Cardiac muscle cell (in vitro differentiated cells and primary cell): ENCODE measurements at places on chromosomes 11 and 22. TPM values are rescaled to one million over a fixed set of nuclear protein-coding genes. Genes with fewer than 3 reads are reported as not detected.
A peak's percentile ranks its signal among the peaks of the same experiment; 100 is the strongest.

- no peak for DNase-seq
Observed at GRCh38 chr22:43974028-43974545, 18.8 kb downstream of the SAMM50 start.

GRCh38 chr11:11430431-11430830, 77.4 kb upstream of the CSNK2A3 start:
- no peak for DNase-seq

DNA sequence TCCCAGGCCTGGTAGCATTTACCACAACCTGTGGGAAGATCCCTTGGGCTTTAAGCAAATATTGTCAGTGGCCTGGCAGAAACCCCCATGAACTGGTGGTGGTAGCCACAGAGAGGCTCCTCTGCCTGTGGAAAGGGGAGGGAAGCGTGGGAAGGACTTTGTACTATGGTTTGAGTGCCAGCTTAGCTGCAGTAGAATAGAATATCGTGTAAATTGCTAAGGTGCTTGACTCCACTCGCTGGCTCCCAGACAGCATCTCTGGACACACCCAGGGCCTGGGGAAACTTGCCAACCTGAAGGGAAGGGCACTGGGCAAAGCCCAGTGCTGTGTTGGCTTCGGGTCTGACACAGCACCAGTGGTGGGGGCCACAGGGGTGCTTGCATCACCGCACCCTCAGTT, 52.6 kb downstream of the XRRA1 start:
- no peak for DNase-seq

DNA sequence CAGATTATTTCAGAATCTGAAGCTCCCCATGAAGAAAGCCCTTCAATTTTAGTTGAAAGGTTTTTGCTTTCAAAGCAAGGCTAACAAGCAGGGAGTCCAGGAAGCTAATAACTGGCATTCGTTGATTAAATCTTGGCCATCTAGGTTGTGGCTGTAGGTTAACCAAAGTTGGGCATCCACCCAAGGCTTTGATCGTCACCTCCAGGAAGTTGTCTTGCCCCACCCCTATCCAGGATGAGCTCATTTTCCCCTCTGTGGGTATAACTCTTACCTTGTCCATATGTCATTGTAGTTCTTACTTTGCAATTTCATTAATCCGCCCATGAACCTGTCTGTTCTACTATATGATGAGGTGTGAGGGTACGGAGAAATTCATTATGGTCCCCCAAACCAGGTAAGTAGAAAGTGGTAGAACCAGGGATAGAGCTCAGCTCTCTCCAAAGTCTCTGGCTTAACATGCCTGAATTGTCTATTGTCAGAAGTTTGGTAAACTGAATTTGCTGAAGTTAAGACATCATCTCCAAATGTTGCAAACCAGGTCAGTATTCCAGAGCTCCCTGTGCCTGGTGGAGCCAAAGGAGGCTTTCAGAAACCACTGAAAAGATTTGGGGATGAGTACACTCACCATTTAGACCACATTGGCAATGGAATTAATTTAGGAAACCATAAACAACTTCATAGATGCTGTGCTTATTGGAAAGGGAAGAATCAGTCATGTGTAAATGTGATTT, 97.1 kb downstream of the CD44 start:
- no peak for DNase-seq

ST14 gene
- 0.61 TPM in 1 of 2 replicates, not detected in the other for polyA plus RNA-seq

ARL2 gene
- 230 and 246 TPM in 2 replicates for polyA plus RNA-seq

GRCh38 chr22:48980409-48980808, 847.3 kb downstream of the BRD1 start:
- no peak for DNase-seq

DNA sequence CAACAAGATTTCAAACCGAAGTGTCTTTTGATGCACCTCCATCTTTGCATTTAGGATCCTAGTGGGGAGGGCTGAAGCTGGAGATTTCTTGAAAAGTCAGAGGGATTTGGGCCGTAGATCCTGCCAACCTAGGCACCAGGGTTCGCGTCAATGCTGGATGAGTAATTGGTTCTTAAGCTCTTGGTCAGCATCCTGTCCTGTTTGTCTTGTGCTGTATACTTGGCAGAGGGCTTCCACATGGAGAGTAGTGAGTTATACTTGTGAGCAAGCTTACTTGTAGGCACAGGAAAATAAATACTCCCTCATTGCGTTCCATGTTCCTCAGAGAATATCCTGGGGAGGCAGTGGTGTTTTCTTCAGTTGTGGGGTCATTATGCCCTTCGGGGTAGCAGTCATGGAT, 12.6 kb downstream of the INSC start:
- no peak for DNase-seq

SAA4 gene
- polyA plus RNA-seq: 0.20 TPM in 1 of 2 replicates, not detected in the other

DNA sequence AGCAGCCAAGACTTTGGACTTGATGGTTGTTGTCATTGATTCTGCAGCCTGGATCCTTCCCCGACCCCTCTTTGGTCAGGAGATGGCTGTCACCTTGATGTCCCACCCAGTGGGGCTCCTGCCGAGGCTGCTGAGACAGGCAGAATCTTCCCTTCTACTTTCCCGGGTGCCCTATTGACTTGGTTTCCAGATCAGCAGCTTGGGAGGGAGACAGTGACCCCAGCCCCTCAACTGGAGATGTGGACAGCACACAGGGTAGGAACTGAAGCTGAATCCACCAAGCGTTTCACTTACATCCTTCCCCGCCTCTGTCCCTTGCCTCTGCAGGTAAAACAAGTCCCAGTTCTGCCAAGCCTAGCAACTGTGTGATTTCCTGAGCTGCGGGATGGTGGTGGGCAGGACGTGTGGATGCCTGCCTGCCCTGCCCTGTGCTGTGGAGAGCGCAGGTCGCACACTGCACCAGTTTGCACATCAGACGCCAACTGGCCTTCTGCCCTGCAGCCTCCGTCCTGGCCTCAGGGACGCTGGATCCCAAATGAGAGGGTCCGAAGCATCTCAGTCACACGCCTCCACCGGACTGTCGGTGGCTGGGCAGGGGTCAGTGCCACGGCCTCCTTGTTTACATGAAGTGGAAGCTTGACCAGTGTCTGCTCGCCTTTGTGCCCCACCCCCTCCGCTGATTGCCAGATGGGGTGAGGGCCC, 34.6 kb downstream of the FAM83F start:
- no peak for DNase-seq

DNA sequence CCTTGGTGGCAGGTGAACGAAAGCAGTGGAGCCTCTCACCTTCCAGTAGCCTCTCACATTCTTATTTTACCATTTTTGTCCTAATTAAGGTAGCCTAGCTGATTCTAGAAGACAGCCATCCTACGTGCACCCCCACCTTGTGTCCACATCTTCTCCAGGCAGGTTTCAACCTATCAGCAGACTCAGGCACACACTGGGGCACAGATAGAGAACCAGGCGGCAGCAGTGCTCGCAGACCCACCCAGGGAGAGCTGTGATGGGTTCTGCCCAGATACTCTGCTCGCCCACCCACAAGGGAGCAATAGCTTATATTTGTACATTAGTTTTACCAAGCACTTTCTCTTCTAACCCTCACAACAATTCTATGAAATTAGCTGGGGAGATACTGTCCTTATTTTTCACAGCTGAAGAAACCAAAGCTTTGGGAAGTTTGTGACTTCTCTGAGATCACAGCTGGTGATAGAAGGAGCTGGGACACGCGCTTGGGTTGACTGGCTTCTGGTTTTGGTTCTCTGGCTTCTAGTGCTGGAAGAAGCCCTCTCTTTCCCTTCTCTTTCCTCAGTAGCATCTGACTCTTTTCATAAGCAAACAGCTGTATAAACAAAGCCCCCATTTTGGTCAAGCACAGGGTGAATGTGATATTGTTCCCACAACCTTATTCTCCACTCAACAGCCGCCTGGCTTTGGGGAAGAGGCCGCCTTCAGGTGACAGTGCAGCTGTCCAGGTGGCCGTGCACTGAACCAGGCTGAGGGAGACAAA, 36.9 kb downstream of the PPP2R1B start:
- no peak for DNase-seq

ADAMTS15 gene
- polyA plus RNA-seq: 2.2 and 2.4 TPM in 2 replicates

CARD16 gene
- not detected in 2 replicates for polyA plus RNA-seq

TMEM132A gene
- 143 and 176 TPM in 2 replicates for polyA plus RNA-seq

GRCh38 chr11:129611661-129612446, 203.8 kb upstream of the TMEM45B start:
- peak; percentile 37 for DNase-seq

GRCh38 chr11:33463059-33463458, 205.9 kb downstream of the HIPK3 start:
- no peak for DNase-seq

C11orf87 gene
- polyA plus RNA-seq: 0.34 and 1.1 TPM in 2 replicates

MTFP1 gene
- polyA plus RNA-seq: 64.8 and 100.0 TPM in 2 replicates

DNA sequence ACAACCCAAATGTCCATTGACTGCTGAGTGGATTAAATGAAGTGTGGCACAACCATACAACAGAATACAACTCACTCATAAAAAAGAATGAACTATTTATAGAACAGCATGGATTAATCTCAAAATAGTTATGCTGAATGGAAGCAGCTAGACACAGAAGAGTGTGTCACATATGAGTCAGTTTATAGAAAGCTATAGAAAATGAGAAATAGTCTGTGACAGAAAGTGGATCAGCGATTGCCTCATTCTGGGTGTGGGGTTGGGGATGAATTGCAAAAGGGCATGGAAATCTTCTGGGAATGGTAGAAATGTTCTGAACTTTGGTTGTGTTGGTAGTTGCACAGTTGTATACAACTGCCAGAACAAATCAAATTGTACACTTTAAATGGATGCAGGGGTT, 37.4 kb downstream of the PRR5L start:
- peak; percentile 33 for DNase-seq

DNA sequence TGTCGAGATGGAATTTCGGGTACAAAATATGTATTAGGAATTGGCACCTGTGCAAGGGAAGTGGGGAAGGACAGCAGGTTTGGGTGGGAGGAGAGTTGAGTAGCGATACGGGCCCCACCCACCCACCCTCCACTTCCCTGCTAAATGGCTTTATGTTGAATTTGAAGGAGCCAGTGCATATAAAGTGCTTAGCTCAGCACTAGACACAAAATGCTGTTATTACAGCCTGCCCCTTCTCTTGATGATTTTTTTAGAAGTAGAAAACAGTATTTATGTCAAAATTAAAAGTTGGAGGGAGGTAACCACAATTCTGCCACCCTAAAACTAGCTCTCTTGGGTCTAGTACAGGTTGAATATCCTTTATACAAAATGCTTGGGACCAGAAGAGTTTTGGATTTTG, 59.3 kb upstream of the SUSD2 start:
- no peak for DNase-seq

GRCh38 chr22:35661464-35661863, 13.2 kb downstream of the APOL6 start:
- DNase-seq: no peak

DNA sequence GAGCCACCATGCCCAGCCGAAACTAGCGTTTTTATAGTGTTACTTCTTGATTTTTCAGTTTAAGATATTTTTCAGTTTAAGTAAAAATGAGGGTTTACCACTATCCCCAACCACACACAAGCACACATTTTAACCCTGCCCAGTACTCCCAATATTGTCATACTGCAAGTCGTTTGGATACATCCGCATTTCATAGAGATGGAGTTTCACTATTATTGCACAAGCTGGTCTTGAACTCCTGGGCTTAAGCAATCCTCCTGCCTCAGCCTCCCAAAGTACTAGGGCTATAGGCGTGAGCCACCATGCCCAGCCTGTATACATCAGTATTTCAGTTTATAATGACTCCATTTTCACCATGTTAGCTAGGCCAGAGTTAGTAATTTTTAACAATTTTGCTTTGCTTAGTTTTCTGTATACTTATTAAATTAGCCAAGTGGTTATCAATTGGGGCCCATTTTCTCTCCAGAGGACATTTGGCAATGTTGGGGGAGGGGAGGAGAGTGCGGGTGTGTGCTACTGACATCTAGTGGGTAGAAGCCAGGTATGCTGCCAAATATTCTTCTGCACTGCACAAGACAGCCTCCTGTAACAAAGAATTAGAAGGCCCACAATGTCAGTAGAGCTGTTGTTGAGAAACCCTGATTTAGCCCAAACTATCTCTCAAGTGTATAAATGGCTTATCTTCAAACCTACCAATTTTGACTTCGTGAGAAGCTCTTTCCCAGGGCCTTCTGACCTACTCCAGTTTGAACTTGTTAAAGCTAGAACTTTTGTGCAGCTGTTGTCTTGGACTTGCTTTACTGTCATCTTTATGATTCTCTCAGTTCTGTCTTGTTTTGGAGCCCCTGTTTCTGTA, 7.3 kb downstream of the USP47 start:
- DNase-seq: peak; percentile 80

GRCh38 chr22:37981282-37982011, 2.9 kb downstream of the SOX10 start:
- no peak for DNase-seq

- no peak for DNase-seq
Observed at GRCh38 chr11:131546218-131546895, 175.9 kb downstream of the NTM start.

DNA sequence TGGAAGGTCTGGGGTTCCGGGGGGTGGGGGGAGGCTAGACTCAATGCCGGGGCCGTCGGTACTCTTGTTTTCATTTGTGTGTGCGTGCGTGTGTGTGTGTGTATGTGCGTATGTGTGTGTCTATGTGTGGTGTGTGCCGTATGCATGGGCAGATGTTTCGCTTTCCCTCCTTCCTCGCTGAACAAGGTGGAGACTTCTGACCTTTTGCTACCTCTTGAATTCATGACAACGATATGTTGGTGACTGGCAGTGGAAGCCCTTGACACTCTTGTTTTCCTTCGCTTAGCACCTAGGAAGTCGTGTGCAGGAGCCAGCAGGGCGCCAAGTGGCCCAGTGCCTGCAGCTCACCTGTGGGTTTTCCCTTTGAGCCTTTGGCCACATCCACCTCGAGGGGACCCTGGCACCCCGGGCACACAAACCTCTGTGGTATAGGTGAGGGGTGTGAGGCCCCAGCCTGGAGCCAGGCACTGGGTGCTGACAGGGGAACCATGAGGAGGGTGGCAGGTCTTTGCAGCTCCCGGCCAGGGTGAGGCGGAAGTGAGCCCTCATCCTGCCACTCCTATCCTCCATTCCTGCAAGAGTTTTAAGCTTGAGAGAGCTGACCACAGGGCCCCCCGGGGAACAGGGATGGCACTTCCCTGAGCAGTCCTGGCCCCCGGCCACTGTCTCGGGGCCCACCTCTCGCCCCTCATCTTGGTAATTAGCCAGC, 19.3 kb upstream of the TMEM191C start:
- DNase-seq: no peak

DNA sequence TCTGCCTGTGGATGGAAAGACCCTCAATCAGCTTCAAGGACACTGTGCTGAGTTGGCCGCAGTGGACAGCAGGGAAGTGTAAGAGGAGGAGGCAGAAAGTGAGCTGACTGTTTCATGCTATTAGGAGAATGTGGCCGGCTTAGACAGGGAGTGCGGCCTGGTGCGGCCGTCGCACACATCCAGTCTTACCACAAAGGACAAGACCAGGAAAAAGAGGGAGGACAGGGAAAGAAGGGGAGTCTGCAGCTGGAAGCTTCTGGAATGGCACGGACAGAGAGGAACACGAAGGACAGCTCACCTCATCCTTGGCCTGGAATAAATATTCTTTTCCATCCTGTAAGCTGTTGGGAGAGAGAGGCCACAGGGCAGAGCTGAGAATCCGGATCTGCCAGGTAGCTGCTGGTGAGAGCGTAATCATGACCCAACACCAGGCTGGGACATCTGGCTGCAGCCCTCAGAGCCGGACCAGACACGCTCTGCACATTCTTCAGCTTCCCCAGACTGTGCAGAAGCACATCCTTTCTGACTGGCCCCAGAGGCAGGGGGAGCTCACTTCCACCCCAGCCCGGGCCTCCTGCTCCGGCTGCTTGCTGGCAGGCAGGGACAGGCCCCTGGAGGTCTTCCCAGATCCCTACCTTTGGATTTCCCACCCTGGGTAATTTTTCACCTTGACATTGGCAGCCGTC, 8.6 kb upstream of the RBM4B start:
- no peak for DNase-seq
